ENCODE measurements at places on chromosomes 5 and 9. TPM values are rescaled to one million over a fixed set of nuclear protein-coding genes. Genes with fewer than 3 reads are reported as not detected.

The LHFPL2 gene
- polyA plus RNA-seq = 1.2 TPM

The MORN5 gene
- polyA plus RNA-seq = 2.7 TPM

The APBA1 gene
- polyA plus RNA-seq = 6.8 TPM

The PCDHGB5 gene
- not detected for polyA plus RNA-seq

The FEM1C gene
- 61.1 TPM for polyA plus RNA-seq

The PTPA gene
- 22.8 TPM for polyA plus RNA-seq

The ANXA6 gene
- 20.3 TPM for polyA plus RNA-seq

The PCDHGB4 gene
- 2.1 TPM for polyA plus RNA-seq

Data from Purkinje cell (primary cell).